ENCODE measurements at places on chromosomes 3 and 15.

DNA sequence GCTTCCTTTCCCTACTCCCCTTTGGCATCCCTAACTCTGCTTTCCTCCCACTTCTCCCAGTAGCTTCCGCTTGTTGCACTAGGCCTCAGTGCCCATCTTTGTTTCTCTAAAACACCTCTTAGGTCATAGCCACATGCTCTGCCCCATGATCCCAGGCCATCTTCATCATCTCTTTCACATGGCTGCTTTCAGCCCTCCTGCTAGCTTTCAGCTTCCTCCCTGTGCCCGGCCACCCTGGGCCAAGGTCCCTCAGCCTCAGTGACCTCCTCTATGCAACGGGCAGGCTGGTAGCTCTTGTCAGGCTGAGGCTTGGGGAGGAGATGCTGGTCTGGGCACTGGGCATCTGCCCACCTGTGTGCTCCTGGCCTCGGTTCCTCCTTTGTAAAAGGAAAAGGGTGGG lies 2.3 kb downstream of the PLEKHO2 start:
- no peak for DNase-seq

GRCh38 chr3:182618085-182618732 lies 175.1 kb upstream of the ATP11B start:
- DNase-seq, result no peak

DNA sequence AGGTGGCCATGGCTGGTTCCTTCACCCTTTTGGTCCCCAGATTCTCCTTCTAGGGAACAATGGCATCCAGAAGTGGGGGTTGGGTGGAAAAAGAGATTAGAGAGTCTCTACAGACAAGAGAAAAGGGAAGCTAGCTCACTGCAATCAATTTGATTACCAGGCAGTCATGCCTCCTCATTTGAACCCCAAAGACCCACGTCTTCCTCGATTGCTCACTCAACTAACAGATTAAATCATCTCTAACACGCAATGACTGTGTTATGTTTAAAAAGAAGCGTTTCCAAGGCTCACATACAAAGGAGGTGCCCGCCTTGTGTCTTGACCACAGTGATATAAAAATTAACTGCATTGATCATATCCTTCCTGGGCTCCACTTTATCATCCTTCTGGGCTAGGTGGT lies 57.6 kb downstream of the BHLHE40 start:
- no peak for DNase-seq

- DNase-seq, result no peak
Measured at GRCh38 chr3:188834349-188834748, 337.4 kb upstream of the TPRG1 start.

GRCh38 chr15:87212041-87212440 lies 1044.5 kb downstream of the NTRK3 start:
- DNase-seq, result no peak

Data from bone marrow (tissue), 2 donors.